Liver (tissue), 10 donors: ENCODE measurements at places on chromosomes 13 and 19. TPM values are rescaled to one million over a fixed set of nuclear protein-coding genes. Genes with fewer than 3 reads are reported as not detected.
A peak's percentile ranks its signal among the peaks of the same experiment; 100 is the strongest.

SIGLEC14 gene
- 1.7 TPM for total RNA-seq

ERICH6B gene
- total RNA-seq, result not detected

CD22 gene
- 2.0 TPM for total RNA-seq

ZNF460 gene
- total RNA-seq, result 36.4 TPM

SERTM1 gene
- total RNA-seq, result not detected

THSD1 gene
- total RNA-seq, result 1.1 TPM

GRCh38 chr19:15463861-15464371, 428 bp downstream of the RASAL3 start:
- H3K4me1 ChIP-seq, result peaks cover 12% of the 10 kb centered on the region
- H3K27me3 ChIP-seq, result no peaks in the 10 kb centered on the region
- peak overlapping the region; percentile 30 for H3K4me3 ChIP-seq
- DNase-seq, result no peak
- H3K27ac ChIP-seq, result peak overlapping the region; percentile 51

DNA sequence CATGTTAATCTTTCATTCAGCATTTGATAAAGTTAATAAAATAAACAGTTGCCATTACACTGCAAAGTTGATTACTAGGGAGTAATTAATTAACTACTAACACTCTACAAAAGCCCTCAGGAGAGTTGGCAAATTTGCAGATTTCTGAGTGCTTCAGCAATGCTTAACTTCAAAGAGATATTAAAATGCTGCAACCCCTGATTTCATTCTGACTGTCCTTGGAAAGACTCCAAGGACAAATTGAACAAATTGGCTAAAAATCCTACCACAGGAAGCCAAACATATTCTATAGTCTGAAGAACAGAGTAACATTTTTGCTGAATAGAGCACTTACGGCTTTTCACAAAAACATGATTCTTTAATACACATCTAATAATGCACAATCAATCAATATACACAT, 1543.0 kb downstream of the SLITRK5 start:
- H3K4me3 ChIP-seq, result no peak overlapping the region
- no peak overlapping the region for H3K27ac ChIP-seq
- H3K4me1 ChIP-seq, result no peaks in the 10 kb centered on the region
- no peaks in the 10 kb centered on the region for H3K27me3 ChIP-seq
- H3K36me3 ChIP-seq, result no peaks in the 10 kb centered on the region

- H3K4me3 ChIP-seq, result no peak overlapping the region
- no peak for DNase-seq
- peaks cover 9% of the 10 kb centered on the region for H3K4me1 ChIP-seq
- H3K36me3 ChIP-seq, result no peaks in the 10 kb centered on the region
- no peak overlapping the region for H3K27ac ChIP-seq
These were observed 5.0 kb downstream of the SYCE2 start for GRCh38 chr19:12913851-12914690.

DNA sequence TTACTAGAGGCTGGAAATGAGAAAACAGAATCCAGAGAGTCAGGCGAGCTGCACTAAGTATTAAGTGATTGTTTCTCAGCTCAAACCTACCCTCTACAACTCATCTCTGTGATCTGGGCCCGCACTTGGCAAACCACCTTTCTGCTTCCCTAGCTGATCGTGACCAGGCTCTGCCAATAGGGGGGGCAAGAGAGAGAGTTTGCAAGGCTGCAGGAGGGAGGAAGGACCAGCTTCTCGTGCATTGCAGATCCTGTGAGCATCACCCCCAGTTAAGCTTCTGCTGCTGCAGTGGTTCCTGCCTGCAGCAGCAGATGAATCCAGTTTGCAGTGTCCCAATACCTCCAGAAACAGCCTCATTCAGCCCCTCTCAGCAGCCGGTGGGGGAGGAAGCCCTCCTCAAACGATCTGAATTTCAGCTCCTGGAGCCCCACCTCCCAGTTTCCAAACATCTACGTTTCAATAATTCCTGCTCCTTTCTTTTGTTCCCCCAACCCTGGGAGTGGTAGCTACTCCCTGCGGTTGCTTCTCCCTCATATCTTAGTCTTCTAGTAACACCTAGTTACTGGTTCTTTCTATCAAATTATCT, 20.0 kb downstream of the XRCC1 start:
- no peaks in the 10 kb centered on the region for H3K4me1 ChIP-seq
- no peak overlapping the region for H3K4me3 ChIP-seq
- DNase-seq, result peak; percentile 83
- H3K36me3 ChIP-seq, result peaks cover 8% of the 10 kb centered on the region

GRCh38 chr19:45812297-45812696, 2.8 kb downstream of the RSPH6A start:
- no peaks in the 10 kb centered on the region for H3K27me3 ChIP-seq
- no peak overlapping the region for H3K27ac ChIP-seq
- no peaks in the 10 kb centered on the region for H3K4me1 ChIP-seq
- peaks cover 5% of the 10 kb centered on the region for H3K36me3 ChIP-seq
- no peak overlapping the region for H3K4me3 ChIP-seq

- peaks cover 4% of the 10 kb centered on the region for H3K4me1 ChIP-seq
- no peaks in the 10 kb centered on the region for H3K36me3 ChIP-seq
- no peak overlapping the region for H3K27ac ChIP-seq
- no peak for DNase-seq
- no peak overlapping the region for H3K4me3 ChIP-seq
These were observed 17.8 kb upstream of the LATS2 start for GRCh38 chr13:21079221-21079620.

GRCh38 chr19:18008814-18009213, 844 bp downstream of the ARRDC2 start:
- no peaks in the 10 kb centered on the region for H3K27me3 ChIP-seq
- no peak for DNase-seq
- H3K27ac ChIP-seq, result peak overlapping the region; percentile 79
- peaks cover 4% of the 10 kb centered on the region for H3K36me3 ChIP-seq
- peaks cover 41% of the 10 kb centered on the region for H3K4me1 ChIP-seq

- peak overlapping the region; percentile 23 for H3K4me3 ChIP-seq
- peaks cover 32% of the 10 kb centered on the region for H3K36me3 ChIP-seq
- H3K27ac ChIP-seq, result no peak overlapping the region
- no peak for DNase-seq
These were observed 16.4 kb downstream of the ZNF814 start for GRCh38 chr19:57872450-57872849.

DNA sequence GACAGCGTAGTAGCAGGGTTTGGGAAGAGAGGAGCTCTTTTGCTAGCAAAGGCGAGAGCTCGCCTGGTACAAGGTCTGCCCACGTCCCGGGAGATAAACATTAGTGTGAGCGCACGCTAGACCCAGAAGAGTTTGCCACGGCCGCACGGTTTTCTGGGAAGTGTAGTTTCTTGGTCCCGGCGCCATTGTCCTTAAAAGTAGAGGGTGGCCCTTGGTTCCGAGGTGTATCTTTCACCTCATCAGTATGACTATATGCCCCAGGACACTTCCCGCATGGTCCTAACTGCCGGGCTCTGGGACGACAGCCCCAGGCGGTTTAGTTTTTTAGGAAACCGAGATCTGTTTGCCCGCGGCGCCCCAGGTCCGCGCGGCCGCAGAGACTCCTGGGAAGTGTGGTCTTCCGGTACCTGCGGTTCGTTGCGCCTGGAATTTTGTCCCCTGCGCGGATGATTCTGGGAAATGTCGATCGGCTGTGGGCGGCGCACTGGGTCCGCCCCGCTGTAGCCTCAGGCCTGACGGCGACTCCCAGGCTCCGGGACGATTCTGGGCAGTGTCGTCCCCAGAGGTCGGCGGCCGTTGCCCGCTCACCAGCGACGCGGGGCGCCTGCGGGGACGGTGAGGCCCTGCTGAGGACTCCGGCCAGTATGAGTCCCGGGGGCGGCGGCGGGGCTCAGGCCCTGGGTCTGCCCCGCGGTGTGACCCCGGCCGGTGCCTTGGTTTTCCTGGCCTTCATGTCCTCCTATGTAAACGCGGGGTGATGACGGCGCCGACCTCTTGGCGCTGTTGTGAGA, at the start of gene ZNF181:
TSS of gene ZNF181 (plus strand) at position 498 of the 791 bp plus-strand sequence. CDS start 795 bp downstream, outside the sequence.
- peak; percentile 87 for DNase-seq
- peak within 1 kb of the TSS; percentile 86 for H3K4me3 ChIP-seq
- H3K4me1 ChIP-seq, result peaks cover 13% of the 10 kb centered on the region
- H3K27me3 ChIP-seq, result no peaks in the 10 kb centered on the region
- H3K36me3 ChIP-seq, result peaks cover 31% of the 10 kb centered on the region

DNA sequence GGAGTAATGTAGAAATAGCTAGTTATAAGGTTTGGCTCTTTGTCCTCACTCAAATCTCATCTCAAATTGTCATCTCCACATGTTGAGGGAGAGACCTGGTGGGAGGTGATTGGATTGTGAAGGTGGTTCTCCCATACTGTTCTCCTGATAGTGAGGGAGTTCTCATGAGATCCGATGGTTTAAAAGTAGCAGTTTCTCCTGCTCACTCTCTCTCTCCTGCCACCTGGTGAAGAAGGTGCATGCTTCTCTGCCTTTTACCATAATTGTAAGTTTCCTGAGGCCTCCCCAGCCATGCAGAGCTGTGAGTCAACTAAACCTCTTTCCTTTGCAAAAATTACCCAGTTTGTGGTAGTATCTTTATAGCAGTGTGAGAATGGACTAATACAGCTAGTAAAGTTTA, 849.4 kb downstream of the DACH1 start:
- no peaks in the 10 kb centered on the region for H3K27me3 ChIP-seq
- H3K36me3 ChIP-seq, result no peaks in the 10 kb centered on the region
- H3K4me1 ChIP-seq, result no peaks in the 10 kb centered on the region
- no peak overlapping the region for H3K4me3 ChIP-seq

GRCh38 chr13:43835701-43836100, 43.8 kb downstream of the CCDC122 start:
- no peaks in the 10 kb centered on the region for H3K36me3 ChIP-seq
- no peaks in the 10 kb centered on the region for H3K27me3 ChIP-seq
- no peak overlapping the region for H3K4me3 ChIP-seq
- H3K27ac ChIP-seq, result no peak overlapping the region

DNA sequence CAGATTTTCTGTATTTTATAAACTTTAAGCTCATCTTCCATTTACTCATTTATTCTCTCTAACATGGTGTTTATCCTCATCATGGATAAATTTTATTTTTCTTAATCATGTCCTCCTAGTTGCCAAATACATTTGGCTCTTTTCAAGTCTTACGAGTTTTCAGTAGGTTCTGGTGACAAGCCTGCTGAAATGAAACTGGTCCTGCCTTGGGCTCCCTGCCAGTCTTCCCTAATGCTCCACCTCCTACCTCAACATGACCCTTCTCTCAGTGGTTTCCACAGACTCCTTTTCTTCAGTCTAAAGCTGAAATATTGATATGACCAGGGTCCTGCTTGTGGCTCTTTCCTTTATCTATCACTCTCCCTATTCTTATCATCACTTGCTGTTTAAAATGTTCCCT, 81.2 kb downstream of the TRPC4 start:
- H3K4me1 ChIP-seq, result no peaks in the 10 kb centered on the region
- no peak for DNase-seq
- no peak overlapping the region for H3K4me3 ChIP-seq
- H3K36me3 ChIP-seq, result no peaks in the 10 kb centered on the region
- no peaks in the 10 kb centered on the region for H3K27me3 ChIP-seq

DNA sequence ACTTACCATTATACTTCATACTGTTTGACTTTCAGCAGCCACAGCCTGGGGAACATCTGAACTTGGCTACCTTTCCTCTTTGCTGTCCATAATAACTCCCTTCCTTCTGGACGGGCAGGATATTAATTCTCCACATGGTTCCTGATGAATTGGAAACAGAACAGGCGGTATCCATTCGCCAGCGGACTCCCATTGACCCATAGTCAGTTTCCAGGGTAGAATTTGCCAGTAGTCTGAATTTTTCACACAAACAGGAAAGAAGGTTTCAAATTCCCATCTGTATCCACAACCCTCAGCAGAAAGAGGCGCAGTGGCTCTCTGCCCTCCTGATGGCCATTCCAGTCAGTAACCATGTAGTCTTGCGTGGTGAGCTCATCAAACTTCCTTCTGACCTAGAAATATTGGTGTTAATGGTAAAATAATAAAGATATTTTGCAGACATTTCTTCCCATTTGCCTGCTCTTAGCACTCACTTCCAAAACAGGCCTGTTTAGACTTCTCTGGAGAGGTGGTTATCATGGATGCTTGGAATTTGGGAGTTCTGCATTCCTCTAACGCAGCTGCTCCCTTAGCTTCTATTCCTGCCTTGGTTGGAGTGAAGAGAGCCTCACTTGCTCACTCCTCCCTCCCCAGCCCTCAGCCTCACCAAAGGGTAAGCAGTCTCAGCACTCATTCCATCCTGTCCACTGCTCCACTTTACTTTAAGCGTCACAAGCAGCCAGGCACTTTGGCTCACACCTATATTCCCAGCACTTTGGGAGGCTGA, 75.0 kb upstream of the OXGR1 start:
- no peak for DNase-seq
- no peaks in the 10 kb centered on the region for H3K4me1 ChIP-seq
- H3K27ac ChIP-seq, result no peak overlapping the region
- H3K27me3 ChIP-seq, result peaks cover 2% of the 10 kb centered on the region

DNA sequence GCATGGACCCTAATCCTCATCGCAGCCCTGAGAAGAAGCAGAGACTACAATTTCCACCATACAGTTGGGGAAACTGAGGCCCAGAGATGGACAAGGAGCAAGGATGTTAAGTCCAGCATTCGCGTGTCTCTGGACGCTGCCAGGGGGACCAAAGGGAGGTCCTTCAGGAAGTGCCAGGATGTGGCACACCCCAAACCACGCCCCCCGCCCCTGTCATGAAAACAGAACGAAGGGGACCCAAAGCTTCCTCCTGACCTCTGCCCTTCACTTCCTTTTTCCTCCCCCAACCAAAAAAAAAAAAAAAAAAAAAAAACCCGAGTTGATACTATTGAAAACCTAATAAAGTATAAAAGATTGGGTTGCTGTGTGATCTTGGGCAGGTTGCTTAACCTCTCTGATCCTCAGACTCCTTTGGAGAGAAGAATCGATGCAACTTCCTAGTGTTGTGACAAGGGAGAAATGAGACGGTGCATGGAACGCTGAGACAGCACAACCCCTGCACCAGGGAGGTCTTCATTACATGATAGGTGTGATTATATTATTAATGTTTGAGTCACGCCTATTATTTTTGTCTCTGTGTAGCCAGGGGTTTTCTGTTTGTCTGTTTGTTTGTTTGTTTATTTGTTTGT, 2.7 kb upstream of the ZBTB7A start:
- H3K4me1 ChIP-seq, result peaks cover 10% of the 10 kb centered on the region
